KBM-7 (cell line): ENCODE measurements at places on chromosomes 6 and 20.
A peak's percentile ranks its signal among the peaks of the same experiment; 100 is the strongest.

- DNase-seq, result no peak
Observed at GRCh38 chr6:106534564-106534982, 94.7 kb downstream of the RTN4IP1 start.

DNA sequence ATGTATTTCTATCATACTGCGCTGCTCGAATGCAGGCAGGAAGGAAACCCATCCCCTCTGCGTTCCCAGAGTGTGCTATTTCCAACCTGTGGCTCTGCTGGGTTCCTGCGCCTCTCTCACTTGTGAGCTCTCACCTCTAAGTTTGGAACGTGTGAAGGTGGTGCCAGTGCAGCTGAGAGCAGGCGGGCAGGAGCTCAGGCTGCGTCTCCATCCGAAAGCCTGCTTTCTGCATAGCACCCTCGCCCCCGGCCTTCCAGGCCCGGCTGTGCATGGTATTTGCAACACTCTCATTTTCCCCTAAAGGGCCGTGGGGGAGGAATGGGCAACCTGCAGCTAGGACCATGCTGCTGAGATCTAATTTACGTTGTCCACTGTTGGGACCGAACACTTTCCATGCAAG, 288.0 kb upstream of the TSHZ2 start:
- no peak for DNase-seq

- DNase-seq, result no peak
Observed at GRCh38 chr20:21395666-21396598, 1.4 kb downstream of the NKX2-4 start.

GRCh38 chr20:38999965-39000910, 38.1 kb downstream of the DHX35 start:
- no peak for DNase-seq

DNA sequence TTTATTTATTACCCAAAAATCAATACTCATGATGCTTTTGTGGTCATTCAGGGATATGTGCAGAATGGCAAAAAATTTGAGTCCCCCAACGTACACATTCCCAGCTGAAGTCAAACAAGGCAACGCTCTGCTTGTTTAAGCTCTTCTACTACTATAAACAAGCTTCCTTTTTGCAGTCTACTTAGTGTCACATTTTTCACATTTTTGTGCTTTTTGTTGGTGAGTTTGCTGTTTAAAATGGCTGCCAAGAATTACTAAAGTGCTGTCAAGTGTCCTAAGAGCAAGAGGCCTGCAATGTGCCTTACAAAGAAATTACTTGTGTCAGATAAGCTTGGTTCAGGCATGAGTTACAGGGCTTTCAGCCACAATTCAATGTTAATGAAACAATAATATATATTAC, 2.1 kb downstream of the WFDC8 start:
- no peak for DNase-seq

- peak; percentile 91 for DNase-seq
Observed at GRCh38 chr20:47502271-47503239, 868 bp downstream of the NCOA3 start.

GRCh38 chr6:78554341-78554740, 313.0 kb upstream of the IRAK1BP1 start:
- DNase-seq, result no peak

GRCh38 chr6:168238159-168238909, 81.2 kb downstream of the DACT2 start:
- no peak for DNase-seq

GRCh38 chr6:131183427-131184095, 48.3 kb downstream of the AKAP7 start:
- no peak for DNase-seq

- no peak for DNase-seq
Observed at GRCh38 chr6:152905551-152906299, 77.1 kb downstream of the FBXO5 start.

DNA sequence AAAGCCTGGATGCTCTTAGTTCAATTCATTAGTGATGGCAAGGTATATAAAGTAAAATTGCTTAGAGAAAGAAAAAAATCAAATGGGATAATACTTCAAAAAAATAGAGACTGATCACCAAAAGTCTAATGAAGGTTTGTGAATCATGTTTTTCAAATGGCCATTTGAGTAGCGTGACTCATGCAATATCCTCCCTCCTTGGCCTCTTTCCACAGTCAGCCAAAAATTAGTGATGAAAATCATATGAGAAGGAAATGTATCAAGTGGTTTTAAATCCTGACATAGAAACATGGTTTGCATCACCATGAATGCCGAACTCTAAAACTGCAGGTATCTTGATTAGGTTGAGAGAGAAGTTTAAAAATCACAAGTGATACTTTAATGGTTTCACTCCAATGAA, 1.2 kb upstream of the COL19A1 start:
- no peak for DNase-seq

DNA sequence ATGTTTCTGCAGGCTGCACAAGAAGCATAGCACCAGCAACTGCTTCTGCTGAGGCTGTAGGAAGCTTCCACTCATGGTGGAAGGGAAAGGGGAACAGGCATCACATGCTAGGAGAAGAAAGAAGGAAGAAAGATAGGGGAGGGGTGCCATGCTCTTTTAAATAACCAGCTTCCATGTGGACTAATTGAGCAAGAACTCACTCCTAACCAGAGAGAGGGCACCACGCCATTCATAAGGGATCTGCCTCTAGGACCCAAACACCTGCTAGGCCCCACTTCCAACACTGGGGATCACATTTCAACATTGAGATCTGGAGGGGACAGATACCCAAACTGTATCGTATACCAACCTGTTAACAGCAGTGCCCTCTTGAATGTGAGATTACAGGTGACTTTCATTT, 46.9 kb upstream of the ARMC2 start:
- peak; percentile 43 for DNase-seq

DNA sequence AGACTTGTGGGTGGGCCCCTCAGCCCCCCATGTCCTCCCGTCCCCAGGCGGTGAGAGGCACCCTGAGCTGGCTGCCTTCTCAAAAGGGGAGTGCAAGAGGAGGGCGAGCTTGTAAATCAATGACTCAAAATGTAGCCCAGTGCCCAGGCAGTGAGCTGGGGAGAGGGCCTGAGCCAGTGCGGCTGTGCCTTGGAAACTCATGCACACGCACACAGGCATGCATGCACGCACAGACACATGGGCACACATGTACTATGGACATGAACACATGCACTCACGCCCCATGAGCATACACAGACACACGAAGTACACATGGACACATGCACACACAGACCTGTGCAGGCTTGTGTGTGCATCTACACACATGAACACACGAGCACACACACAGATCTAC, 133.5 kb downstream of the TAF4 start:
- DNase-seq, result no peak

DNA sequence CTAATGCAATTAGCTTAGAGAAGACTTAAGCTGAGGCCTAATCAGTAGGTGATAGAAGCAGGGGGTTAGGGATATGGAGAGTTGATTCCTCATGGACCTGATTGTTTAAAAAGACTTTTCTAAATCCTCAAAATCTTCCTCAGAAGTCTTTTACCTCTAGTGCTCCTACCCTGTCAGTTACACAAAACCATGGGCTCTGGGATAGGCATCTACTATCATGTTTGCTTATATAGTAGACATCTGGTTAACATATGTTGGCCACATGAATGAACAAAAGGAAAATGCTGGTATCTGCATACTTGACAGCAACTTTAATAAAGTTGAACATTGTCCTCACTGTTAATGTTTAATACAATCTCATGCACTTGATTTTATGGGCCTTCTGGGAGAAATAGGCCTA, 61.5 kb upstream of the FKBP1C start:
- no peak for DNase-seq

DNA sequence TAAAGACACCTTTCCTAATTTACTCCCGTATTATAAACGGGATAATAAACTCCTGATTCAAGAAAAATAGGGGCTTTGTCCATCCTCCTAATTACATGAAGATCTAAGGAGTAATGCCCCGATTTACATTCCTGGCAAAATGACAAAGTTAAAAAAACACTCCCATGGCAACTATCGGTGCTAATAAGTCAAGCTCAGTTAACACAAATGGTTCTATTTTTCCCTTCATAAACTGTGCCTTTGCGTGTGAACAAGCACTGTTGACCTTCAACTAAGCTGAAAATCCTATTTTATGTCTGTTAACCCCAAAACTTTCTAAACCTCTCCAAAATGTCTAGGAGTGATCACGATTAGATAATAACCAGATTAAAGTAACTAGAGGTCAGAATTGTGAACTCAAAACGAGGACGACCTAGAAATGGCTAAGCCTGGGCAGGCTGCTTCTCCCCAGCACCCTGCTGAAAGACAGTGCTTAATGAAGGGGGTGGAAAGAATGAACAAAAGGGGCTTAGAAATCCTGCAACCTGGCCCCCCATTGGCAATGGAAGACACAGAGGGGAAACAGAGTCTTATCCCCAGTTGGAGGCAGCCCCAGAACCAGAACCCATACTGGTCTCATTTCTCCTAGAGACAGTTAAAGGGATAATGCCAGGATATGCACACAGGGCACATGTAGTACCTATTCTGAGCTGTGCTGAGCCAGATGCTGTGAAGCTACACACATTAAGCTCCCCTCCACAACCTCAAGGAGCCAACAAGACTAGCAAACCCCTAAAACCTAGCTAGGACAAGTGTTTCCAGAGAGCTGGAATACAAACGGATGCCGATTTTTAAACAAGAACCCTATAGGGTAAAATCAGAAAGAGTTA, 23.0 kb downstream of the SLC23A2 start:
- no peak for DNase-seq

DNA sequence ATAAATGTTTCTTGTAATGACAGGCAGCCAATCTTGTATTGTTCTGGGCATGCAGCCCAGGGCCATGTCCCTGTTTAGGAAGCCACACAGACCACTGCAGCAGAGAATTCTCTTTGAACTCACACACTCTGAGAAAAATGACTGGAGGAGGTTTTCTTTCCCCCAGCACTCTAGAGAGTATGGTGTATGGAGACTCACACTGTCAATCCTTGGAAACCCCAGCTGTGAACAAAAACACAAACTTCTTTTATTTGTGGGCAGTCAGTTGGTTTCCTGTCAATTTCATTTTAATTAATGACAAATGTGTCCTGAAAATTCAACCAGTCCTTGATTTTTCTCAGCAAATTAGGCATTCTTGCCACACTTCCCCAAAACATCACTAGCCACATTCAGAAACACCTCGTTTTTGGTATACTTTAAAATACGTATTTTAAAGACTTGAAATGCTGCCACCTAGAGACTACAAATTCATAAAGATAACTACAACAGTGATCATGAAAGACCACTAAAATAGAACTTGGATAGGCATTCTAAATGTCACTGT, 52.9 kb upstream of the UFL1 start:
- DNase-seq, result peak; percentile 28

GRCh38 chr6:169539176-169539897, 162.5 kb downstream of the WDR27 start:
- DNase-seq, result no peak

- peak; percentile 91 for DNase-seq
Observed at GRCh38 chr20:34365765-34366213, 2.7 kb downstream of the ITCH start.

DNA sequence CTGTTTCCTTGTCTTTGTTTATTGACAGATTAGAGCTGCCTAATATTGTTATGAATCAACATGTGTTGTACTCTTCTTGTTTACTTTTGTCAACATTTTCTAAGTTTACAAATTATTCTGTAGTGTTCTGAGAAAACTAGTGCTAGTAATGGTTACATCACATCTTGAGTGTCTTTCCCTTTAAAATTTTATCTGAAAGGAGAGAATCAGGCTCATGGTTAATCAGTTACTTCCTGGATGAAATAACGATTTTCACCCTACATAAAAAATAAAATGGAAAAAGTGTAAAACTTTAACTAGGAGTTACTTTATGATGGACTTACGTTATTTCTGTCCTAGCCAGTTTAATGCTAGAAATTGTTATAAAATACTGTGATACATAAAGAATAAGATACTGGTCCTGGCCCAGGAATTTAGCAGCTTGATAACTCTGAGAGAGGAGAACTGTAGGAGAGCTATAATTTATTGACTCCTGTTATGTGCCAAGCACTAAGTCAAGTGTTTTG, 26.4 kb upstream of the BMP5 start:
- DNase-seq, result no peak

DNA sequence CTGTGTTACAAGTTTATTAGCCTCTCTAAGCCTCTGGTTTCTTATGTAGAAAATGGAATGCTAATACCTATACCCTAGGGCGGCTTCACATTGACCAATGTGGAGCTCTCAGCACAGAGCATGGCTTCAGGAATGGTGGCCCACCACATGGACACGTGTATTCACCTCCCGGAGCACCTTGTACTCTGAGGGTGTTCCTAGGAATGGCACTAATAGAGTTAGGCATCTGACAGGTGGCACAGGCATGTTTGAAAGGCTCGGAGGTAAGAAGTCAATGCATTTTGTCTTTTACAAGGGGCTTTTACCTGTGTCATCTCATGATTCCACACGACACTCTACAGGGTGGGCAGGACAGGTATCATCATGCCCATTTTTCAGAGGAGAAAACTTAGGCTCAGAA, 5.3 kb upstream of the TGM3 start:
- DNase-seq, result no peak

DNA sequence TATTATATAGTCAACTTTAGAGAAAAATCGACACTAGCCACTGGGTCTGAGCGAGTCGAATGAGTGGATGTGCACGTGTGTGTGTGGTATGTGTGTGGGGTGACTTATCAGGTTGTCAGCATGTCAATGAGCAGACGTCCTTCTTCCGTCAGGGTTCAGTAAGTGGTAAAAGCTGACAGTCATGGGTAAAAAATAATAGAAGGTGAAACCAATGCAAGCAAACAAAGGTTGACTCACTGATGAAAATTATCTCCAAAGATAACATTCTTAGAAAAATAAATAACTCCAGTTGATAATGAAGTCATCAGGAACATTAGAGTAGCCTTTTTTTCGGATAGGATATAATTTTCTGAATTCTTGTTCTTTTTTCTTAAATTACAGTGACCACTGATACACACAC, 243.8 kb upstream of the FOXQ1 start:
- no peak for DNase-seq

DNA sequence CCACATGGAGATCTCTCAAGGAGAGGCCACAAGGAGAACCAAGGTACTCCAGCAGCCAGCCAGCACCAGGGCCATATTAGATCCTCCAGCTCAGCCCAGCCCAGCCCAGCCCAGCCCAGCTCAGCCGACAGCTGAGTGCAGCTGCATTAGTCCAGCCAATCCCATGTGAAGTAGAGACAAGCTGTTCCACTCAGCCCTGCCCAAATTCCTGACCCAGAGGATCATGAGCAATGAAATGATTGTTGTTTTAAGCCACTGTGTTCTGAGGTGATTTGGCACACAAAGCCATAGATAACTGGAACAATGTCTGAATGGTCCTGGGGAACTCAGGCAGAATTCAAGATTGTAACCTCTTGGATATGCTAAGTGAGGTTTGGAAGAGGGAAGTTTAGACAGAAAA, 59.5 kb upstream of the BMP2 start:
- DNase-seq, result no peak

- DNase-seq, result no peak
Observed at GRCh38 chr20:56750430-56750829, 121.3 kb downstream of the TFAP2C start.

GRCh38 chr20:10521068-10521831, 86.1 kb downstream of the SLX4IP start:
- DNase-seq, result peak; percentile 54

- peak; percentile 26 for DNase-seq
Observed at GRCh38 chr6:145731447-145731846, 3.9 kb downstream of the EPM2A start.
